ENCODE measurements at places on chromosomes 5 and 9. TPM values are rescaled to one million over a fixed set of nuclear protein-coding genes. Genes with fewer than 3 reads are reported as not detected.

Gene TEX48
- not detected for polyA plus RNA-seq

Gene C5orf52
- not detected for polyA plus RNA-seq

Gene RAB24
- 12.8 TPM for polyA plus RNA-seq

Gene LCN12
- polyA plus RNA-seq = not detected

Gene ARL10
- polyA plus RNA-seq = 2.3 TPM

Gene PPP3R2
- 0.17 TPM for polyA plus RNA-seq

Gene IZUMO3
- polyA plus RNA-seq = not detected

Gene CCDC180
- 0.24 TPM for polyA plus RNA-seq

Gene NUTM2G
- not detected for polyA plus RNA-seq

Gene MEGF10
- not detected for polyA plus RNA-seq

Gene ZDHHC11B
- not detected for polyA plus RNA-seq

Gene SH2D3C
- polyA plus RNA-seq = 17.7 TPM

Gene PCDHB13
- polyA plus RNA-seq = not detected

Gene PTGS1
- polyA plus RNA-seq = 0.03 TPM

Gene PCDHA4
- polyA plus RNA-seq = not detected

Gene CAMK4
- polyA plus RNA-seq = 125 TPM

Gene GLRA1
- not detected for polyA plus RNA-seq

Gene C5orf34
- polyA plus RNA-seq = 0.75 TPM

Gene OSTF1
- polyA plus RNA-seq = 144 TPM

Gene PCDHA11
- polyA plus RNA-seq = not detected

Gene MEIKIN
- not detected for polyA plus RNA-seq

Gene PRUNE2
- polyA plus RNA-seq = 0.30 TPM

Gene BTNL3
- not detected for polyA plus RNA-seq

Gene SEMA4D
- polyA plus RNA-seq = 108 TPM
